ENCODE measurements at places on chromosomes 16 and 17.
A peak's percentile ranks its signal among the peaks of the same experiment; 100 is the strongest.

GRCh38 chr17:73624496-73624988 lies 19.7 kb downstream of the SDK2 start:
- DNase-seq: no peak

DNA sequence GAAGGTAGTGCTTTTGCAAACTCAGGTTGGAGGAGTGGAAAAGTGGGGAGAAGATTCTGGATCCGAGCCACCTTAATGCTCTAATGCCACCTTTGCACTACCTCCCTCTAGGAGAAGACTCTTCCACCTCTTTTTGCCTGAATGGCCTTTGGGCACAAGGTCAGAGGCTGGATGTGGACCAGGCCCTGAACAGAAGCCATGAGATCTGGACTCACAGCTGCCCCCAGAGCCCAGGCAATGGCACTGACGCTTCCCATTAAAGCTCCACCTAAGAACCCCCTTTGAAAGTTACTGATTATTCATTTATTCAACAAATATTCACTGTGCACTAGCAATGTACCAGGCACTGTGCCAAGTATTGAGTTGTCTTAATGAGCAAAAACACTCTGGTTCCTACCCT lies 3.2 kb downstream of the SHBG start:
- DNase-seq: no peak

DNA sequence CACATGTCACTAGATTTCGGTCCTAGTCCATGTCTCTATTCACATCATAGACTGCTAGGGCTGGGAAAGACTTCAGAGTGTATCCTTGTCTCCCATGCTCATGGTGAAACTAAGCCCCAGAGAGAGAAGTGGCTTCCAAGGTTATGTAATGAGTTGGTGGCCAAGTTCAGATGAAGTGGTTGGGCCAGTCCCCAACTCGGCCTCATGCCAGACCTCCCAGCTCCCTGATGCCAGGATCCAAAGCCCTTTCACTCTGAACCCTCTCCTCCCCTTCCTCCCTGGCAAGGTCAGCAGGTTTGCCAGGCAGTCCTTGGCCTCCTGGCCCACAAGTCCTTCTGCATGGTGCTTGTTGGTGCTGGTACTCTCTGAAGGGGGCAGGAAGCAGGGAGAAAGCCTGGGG lies 189.7 kb downstream of the AXIN2 start:
- no peak for DNase-seq

- peak; percentile 79 for DNase-seq
Measured at GRCh38 chr17:46853896-46854444, 2.6 kb downstream of the WNT9B start.

GRCh38 chr17:75975757-75976174 lies 3.2 kb downstream of the ACOX1 start:
- DNase-seq: no peak

DNA sequence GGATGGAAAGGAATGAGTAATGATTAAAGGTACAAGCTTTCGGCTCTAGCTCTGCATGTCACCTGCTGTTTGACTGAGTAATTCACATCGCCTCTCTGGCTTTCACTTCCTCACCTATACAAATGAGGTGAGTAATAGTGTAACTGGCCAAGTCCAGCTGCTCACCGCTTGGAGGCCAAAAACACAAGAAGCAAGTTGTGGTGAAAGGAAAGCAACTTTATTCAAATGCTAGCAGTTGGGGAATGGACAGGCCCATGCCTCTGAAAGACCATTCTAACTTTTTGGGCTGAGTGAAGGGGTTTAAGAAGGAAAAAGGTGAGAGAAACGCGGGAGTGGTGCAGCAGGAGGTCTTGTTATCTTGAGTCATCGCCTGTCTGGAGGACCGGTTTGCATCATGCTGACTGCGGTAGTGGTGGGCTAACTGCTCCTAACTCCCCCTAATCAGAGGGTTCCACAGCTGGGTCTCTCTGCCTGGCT lies 45.7 kb upstream of the CSNK2A2 start:
- DNase-seq: no peak

GRCh38 chr17:48231995-48232959 lies 124.7 kb downstream of the SNX11 start:
- DNase-seq: no peak

GRCh38 chr17:59388069-59388556 lies 56.7 kb downstream of the YPEL2 start:
- no peak for DNase-seq

- peak; percentile 41 for DNase-seq
Measured at GRCh38 chr16:86298758-86299134, 211.6 kb upstream of the FOXF1 start.

GRCh38 chr17:80785477-80786178 lies 206.0 kb upstream of the CHMP6 start:
- no peak for DNase-seq

Data from AG20443 (cell line).